Stimulated activated CD8-positive, alpha-beta memory T cell treated with anti-CD3 and anti-CD28 coated beads, Interleukin-12 subunit alpha, Interleukin-12 subunit beta, amount 100 ng/mL, for 1 hour (primary cell): ENCODE measurements at places on chromosomes 11 and 22.
A peak's percentile ranks its signal among the peaks of the same experiment; 100 is the strongest.

- DNase-seq: no peak
Measured at GRCh38 chr11:122509091-122509490, 146.4 kb upstream of the UBASH3B start.

DNA sequence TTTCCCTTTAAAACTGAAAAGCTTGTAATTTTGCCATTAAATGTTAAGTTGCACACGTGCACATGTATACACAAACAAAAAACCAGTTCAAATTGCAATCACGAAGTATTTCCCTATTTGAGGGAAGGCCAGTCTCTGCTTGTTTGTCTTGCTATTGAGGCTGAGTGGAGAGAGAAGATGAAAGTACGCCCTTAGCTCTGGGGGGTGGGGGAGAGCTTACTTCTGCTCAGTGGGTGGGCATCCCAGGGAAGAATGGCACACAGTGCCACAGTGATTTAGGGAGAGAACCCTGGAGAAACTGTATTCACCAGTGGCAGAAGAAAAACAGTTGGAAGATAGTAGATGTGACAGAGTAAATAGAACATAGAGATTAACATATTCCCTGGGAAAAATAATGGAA lies 8.7 kb downstream of the YAP1 start:
- DNase-seq: no peak

DNA sequence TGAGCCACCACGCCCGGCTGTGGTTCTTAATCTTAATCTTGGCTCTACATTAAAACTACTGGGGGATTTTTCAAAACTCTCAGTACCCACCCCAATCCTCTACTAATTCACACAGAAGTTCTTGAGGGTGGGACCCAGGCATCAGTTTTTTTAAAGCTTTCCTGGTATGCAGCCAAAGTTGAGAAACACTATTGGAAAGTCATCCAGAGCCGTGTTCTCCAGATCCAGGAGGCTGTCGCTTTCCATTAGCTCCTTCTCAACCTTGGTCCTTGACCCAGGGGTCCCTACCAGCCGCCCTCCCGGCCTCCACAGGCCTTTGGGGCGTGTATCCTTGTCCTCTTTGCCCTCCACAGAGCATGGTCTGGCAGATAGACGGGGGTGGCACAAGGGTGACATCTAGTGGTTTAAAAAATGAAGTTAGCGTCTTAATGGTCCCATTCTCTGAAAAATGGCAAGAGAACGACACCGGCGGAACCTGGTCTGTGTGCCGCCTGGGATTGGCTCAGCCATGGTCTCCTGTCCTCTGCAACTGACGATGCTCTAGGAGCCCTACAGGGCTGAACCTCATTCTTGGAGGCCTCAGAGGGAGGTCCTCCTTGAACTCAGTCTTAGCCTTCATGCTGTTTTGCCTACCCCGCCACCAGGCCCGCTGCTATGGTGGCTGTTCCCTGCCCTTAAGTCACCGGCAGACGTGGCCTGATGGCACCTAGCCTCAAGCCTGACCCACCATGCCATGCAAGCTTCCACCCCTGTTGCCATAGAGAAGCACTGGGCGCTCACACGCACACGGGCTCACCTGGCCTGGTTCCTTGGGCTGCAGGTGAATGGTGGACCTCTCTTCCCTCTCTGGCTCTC lies 152.0 kb upstream of the SYN3 start:
- DNase-seq: no peak

DNA sequence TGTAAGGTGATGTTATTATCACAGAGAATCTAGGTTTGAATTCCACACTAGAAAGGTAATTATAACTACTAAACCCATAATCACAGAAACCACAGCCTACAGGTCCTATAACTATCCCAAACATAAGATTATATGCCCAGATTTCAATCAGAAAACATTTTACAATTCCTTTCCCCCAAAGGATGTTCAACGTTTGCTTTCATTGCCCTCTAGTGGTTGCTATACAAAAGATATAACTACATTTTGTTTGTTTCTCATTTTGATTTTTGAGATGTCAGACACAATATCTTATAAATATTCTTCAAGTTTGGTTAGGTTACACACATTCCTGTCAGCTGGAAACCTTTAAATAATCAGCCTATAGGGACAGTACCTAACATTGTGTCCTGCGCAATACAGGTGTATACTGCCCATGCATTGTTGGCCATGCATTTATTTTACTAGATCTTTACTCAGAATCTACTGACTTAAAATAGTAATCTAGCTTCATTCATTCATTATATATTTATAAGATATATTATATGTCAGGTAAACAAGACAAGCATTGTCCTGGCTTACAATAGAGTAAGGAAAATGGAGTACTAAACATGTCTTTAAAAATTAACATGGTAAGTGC lies 530.5 kb upstream of the CCDC90B start:
- DNase-seq: no peak

GRCh38 chr11:70054004-70054403 lies 24.1 kb upstream of the ANO1 start:
- no peak for DNase-seq

GRCh38 chr11:72799441-72799840 lies 5.6 kb upstream of the STARD10 start:
- no peak for DNase-seq

DNA sequence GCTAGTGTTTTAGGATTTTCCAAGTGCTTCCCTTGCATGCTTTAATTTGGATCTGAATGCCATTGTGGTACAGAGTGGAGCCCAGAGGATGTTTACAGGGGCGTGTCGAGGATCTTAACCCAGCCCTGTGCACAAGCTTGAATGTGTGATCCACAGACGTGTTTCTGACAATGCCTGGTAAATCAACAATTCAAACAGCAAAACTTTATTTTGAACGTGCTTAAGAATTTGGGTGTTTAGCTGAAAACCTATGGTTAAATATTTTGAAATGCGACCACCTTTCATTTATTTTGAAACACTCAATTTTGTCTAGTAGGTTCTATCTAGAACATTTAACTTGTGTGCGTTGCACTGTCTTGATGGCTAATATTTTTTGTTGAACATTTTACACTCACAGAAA lies 1.8 kb downstream of the TUBA8 start:
- DNase-seq: no peak

DNA sequence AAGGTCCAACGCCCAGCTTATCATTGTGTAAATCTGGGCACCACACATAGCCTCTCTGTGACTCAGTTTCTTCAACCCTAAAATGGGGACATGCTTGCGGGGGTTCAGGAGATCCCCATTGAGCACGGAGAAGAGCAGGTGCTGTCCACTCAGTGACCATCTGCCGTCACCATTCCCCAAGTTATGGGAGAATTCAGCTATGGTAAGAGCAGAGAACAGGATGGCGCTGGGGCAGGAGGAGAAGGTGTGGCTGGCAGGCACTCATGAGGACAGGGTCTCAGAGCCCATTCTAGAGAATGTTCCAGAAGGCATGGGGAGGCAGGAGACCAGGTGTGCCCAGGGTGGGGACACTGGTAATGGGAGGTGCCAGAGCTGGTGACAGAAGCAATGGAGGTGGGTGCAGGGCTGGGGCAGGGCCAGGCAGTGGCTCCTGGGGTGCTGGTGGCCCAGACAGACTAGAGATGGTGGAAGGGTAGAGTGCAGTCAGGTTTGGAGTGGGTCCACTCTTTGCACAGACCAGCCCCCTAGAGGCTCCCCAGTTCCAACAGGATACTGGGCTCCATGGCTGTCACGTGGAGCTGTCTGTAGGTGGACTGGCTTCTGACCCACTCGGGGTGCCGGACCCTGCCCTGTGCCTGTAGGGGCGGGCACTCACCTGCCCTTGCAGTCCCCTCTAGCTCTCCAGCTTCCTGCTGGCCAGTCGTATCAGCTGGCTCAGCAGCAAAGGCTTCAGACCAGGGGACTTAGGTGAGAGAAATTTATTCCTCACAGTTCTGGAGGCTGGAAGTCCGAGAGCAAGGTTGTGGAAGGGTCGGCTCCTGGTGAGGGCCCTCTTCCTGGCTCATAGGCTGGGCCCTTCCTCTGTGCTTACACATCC lies 84.7 kb downstream of the CDKN1C start:
- no peak for DNase-seq

- no peak for DNase-seq
Measured at GRCh38 chr11:126378763-126379162, 23.3 kb downstream of the ST3GAL4 start.

DNA sequence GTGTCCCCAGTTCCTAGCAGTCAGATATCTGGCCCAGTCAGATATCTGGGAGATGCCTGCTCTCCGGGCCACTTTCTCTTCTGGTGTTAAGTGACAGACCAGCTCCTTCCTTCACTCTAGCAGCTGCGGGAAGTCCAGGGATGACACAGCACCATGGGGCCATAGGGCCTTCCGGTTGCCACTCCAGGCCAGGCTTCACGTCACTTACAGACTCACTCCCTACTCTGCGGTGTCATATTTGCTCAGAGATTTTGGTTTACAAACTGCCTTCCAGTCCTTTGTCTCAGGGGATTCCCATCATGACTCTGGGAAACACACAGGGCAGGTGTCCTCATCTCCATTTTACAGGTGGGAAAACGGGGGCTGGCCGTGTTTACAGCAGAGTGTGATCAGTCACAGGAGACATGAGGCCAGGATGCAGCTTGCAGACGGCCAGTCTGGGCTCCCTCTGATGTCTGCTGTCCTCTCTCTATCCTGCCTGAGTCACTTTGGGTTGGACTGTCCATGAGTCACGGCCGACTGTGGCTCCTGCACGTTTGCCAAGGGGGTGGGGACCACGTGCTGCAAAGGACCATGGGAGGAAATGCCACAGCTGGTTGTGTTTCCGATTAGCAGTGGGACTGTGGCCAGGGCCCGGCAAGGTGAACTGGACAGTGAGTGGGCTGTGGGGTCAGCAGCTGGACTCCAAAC lies 8.2 kb upstream of the TBC1D22A start:
- no peak for DNase-seq

DNA sequence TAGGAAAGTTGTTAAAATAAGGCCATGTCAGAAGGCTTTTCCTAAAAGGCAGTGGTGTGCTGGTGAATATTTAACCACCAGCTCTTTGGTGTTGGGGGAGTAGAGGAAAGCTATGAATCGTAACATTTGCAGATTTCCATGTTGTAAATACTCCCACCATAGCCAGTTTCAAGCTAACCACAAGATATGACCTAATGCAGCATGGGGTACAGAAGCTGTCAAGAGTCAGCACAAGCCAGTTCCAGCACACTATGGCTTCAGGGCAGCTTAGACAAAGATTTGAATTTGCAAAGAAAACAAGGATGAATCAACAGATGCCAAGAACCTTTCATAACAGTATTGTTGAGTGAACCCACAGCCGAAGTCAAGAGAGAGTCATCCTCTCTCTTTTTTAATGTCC lies 40.0 kb downstream of the COMMD9 start:
- DNase-seq: no peak

DNA sequence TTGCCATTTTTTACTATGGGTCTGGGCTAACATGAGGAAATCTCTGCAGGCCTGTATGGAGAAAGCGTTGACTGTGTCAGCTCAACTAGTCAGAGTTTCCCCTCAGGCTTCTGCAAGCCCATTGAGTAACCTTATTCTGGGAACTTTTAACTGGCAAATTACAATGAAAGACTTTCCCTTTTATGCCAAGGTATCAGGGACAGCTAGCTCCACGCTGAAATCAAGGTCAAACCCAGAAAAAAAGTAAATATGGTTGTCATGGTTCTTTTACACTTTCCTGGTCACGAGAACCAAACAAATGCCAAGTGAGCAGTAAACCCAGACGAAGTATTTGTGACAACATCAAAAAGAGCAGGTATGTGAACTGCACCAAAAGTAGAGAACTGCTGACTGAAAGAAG lies 13.8 kb downstream of the OSBP start:
- DNase-seq: no peak

DNA sequence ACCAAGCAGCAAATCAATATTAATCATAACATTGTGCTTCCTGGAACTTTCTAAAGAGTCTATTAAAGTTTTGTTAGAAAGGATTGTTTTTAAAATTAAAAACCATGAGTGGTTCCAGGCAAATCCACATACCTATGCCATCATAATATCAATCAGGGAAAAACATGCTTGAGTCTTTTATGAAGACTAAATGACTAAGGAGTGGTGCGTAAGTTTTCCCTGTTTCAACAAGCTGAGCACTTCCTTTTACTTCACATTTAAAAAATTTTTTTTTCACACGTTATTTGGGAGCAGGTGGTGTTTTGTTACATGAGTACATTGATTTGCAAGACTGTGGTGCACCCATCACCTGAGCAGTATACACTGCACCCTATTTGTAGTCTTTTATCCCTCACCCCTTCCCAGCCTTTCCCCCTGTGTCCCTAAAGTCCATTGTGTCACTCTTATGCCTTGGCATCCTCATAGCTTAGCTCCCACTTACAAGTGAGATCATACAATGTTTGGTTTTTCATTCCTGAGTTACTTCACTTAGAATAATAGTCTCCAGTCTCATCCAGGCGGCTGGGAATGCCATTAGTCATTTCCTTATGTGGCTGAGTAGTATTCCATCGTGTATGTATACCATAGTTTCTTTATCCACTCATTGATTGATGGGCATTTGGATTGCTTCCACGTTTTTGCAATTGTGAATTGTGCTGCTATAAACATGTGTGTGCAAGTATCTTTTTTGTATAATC lies 1190.3 kb upstream of the RAG2 start:
- DNase-seq: no peak

DNA sequence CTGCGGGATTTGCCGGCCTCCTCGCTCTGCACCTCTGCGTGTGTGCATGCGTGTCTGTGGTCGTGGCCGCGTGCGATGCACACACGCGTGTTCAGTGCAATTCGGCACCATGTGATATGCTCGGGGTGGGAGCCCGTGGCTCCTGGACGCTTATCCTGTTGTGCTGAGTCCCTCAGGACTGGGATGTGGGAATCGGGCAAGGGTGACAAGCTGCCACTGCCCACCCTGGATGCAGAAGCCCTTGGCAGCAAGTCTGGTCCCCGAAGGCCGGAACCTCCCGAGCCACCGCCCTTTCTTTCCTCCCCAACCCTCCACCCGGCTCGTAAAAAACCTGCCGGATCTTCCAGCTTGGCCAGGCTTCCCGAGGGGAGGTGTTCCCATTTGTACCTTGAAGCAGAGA lies 128.2 kb downstream of the PHF21B start:
- no peak for DNase-seq

DNA sequence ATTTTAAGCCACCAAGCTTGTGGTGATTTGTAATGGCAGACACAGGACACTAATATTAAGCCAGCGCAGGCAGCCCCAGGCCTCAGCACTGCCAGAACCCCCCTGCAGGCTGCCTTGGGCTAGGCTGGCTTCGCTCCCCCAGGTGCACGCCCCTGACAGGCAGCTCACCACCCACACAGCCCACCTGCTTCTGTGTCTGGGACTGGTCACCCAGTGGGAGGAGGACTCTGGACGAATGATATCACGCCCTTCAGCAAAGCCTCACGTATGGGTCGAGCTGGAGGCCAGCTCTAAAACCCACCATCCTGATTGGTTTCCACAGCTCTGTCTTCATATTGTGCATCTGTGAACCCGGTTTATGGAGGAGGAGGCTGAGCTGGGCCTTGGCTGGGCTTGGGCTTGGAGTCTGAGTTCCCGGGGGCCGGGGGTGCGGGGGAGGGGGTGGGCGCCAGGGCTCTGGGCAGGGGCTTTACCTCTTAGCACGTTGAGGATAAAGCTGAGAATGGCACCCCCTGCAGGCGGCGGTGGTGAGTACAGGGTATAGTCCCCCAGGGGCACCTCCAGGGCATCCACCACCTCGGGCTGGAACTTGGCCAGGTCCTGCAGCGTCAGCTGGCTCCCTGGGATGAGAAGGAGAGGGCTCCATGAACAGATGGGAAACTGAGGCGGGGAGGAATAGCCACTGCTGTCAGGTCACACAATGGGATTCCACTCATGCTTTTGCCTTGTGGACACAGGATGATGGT lies 13.8 kb downstream of the GGT5 start:
- DNase-seq: peak; percentile 43
